ENCODE measurements at places on chromosomes 2 and 18. TPM values are rescaled to one million over a fixed set of nuclear protein-coding genes. Genes with fewer than 3 reads are reported as not detected.

DNA sequence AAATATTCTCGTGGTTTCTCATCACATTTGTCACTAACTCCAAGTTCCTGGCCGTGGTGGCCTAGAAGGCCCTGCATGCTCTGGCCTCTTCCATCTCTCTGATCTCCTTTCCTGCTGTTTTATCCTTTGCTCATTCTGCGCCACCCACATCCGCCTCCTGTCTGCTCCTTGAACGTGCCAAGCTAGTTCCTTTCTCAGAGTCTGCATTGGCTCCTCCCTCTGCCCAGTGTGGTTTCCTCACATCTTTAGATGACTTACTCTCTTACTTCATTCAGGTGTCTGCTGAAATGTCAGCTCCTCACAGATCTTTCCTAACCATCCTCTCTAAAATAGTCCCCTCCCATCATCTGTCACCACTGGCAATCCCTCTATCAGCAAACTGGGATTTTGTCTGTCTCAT, 158.6 kb upstream of the RBMS1 start:
- DNase-seq = no peak

Gene FHOD3
- 3.1 TPM for total RNA-seq

Gene COLEC12
- 12.2 TPM for total RNA-seq

Gene CDK15
- total RNA-seq = not detected

Gene CAPN14
- 130 TPM for total RNA-seq
